ENCODE measurements at places on chromosomes 6 and 20.
A peak's percentile ranks its signal among the peaks of the same experiment; 100 is the strongest.

DNA sequence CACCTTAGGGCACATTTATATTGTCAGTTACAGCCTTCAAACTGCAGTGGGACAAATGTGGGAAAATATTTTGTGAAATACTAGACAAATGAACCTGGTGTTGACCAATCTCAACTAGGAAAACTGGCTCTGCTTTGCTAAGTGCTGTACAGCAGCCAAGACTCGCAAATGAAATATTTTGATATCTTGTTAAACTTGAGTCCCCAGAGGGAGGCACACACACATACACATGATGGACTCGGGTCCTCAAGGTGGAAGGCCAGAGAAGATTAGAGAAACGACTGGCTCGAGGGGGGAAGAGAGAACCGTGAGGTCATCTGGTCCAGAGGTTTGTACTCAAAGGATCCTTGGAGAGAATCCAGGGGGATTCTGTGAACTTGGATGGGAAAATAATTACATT lies 67.3 kb upstream of the JAG1 start:
- no peak for DNase-seq

- peak; percentile 65 for DNase-seq
Measured at GRCh38 chr20:13009682-13010406, 1.1 kb downstream of the SPTLC3 start.

DNA sequence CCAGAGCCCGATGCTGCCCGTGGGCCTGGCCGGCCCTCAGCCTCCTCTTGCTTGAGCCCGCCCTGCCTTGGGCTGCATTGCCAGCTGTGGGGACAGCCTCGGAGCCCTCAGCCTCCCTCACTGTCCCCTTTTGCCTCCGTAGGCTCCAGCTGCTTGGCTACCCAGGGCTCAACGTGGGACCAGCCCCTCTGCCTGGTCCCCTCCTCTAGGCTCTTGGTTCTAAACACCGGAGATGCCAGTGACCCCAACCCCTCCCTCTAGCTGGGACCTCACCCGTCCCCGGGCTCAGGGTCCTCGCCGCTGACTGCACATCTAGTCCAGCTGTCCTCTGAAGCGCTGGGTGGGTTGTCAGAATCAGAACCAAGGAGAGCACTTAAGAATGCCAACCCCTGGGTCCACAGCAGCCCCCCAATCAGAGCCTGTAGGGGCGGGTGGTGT lies 345.2 kb downstream of the ZFAND3 start:
- no peak for DNase-seq

- no peak for DNase-seq
Measured at GRCh38 chr6:2531426-2532215, 219.1 kb downstream of the MYLK4 start.

- no peak for DNase-seq
Measured at GRCh38 chr6:87869064-87869905, 167.3 kb upstream of the AKIRIN2 start.

DNA sequence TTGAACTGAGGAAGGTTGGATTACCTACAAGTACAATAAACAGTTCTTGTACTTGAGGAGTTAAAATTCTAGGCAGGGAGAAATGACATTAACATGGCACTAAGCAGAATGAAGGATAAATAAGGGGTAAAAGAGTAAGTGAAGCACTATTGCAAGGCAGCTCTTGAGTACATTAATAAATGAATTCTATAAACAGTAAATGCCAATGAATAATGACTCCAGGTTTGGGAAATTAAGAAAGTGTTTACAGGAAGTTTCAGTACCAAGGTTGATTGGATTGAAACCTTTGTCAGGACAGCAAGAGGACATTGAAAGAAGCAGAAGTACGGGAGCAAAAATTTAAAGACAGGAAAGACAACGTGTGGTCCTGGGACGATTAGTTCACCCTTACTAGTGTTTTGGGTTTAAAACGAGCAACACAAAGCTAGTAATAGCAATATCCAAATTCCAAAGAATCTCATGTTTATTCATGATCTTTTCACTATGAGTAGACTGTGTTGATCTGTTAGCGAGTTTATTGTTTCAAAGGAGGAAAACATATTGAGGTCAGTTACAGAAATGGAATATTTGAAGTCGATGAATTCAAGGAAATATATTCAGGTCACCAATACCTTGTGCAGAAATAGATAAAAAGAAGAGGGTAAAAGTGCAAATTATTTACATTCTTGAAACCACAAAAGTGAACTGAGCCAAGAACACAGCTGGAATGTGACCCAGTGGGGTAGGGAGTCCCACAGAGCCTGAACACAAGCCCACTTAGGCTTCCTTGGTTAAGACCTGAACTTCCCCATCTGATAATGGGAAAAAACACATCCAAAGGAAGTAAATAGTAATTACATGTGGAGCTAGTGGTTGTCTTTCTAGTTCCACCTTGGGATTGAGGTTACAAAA lies 80.8 kb downstream of the MKKS start:
- no peak for DNase-seq

DNA sequence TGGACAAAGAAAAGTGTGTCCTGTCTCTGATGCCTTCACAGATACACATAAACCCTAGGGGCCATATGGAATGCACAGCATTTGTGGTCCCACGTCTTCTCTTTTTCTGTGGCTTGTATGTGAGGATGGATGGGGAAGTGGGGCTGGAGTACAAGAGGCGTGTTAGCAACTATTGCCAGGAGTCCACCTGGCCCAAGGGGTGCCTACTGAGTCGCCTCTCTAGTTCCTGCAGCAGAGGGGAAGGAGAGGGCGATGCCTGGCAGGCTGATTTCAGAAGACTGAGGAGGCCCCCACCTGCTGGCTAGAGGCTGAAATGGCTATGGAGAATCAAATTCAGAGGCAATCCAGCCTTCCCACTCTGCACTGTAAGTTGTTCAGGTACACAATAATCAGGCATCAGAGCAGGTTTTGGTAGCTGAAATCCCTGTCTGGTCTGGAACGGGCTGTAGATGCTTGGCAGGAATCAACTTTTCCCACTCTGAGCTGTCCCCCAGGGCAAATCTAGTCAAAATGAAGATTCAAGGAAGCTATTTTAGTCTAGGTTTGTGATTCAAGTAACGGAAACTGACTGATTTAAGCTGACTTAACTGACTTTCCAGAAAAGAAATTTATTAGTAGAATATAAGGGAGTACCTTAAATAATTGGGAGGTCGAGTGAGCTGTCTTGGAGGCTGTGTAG lies 14.9 kb upstream of the PPARD start:
- DNase-seq = peak; percentile 80

DNA sequence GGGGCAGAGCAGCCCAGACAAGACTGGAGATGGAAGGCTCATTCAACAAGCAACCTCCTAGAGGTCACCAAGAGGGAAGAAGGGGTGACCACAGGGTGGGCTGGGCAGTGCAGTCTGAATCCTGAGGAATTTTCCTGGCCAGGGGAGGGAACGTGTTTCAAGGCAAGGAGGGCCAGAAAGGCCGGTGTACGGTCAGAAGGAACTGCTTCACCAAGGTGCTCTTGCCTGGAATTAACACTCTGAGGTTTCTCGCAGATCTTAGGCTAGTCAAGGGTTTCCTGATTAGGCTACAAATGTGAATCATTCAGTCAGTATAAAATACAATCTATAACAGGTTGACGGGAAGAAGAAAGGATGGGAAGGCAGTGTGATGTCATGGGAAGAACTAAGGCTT lies 199.3 kb downstream of the LRFN2 start:
- DNase-seq = no peak

GRCh38 chr6:143026696-143027449 lies 33.8 kb upstream of the AIG1 start:
- DNase-seq = peak; percentile 69

GRCh38 chr6:166597711-166598440 lies 11.4 kb upstream of the RAMACL start:
- DNase-seq = no peak

DNA sequence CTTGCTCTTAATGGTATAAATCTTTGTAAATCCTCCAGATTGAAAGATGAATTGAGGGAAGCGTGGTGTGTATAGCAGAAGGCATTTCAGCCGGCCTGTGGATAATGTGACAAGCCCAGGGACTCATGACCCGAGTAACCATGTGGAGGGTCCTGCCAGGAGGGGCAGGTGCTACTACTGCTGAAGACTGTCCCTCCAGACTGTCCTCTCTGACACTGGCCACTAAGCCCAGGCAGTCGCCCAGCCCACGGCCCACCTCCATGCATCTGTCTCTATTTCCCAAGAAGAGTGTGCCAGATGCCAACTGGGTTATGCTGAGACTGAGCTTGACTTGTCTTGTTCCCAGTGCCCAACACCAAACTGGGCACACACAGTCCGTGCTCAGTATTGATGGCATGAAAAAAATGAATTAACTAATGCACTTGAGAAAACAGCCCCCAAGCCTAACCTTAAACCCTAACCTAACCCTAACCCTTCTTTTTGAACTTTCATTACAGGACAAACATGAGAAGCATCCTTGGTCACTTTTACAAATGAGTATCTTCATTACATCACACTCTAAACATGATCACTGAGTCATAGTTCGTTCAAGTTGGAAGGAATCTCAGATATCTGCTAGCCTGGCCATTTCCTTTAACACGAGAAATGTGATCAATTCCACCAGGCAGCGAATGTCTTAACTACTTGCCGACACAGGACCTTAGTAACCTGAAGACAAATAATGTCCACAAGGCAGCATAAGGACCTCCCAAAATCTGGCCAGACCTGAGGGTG lies 182.2 kb upstream of the RREB1 start:
- DNase-seq = no peak

DNA sequence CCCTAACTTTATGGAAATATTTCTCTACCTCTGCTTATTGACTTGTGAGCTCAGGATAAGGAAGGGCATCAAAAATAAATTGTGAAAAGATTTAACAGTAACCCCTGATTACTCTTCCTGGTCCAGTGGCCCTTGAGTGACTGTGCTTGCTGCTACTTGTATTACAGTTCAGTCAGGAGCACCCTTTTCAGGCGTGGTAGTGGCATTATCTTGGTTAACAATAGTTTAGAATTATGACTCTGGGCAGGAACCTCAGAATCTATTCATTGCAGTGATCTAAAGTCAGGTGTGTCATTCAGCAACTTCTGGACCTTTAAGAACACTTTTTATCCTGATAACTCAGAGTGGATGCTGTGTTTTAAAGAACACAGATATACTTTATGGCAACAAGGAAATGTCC lies 43.4 kb downstream of the FAM135A start:
- no peak for DNase-seq

GRCh38 chr6:142356201-142356883 lies 54.5 kb downstream of the ADGRG6 start:
- no peak for DNase-seq

DNA sequence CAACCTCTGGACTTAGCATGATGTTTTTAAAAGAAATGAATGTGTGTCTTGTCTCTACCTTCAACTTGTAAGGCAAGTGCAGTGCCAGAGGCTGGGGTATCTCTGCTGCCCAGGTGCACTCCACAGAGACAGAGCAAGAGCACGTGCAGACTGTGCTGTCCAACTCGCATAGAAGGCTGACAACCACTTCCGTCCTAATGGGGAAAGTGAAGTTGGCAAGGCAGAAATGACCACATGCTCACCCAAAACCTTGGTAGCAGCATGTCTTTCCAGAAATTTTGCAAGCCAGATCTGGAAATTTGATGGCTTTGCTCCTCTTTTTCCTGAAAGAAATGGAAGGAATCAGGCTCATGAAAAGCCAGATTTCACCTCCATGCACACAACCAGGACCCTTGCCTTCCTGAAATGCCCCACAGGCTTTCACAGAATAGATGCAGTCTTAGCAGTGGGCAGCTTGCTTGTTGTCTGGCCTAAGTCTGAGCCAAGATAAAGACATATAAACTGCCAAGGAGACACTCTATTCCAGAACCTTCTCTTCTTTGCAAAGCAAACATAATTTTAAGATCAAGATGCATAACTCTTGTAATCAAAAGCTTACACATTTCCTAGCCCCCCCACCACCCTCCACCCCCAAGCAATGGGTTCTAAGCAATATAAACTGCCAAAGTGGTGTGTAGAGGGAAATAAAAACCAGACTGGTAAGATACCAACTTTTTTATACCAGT lies 26.8 kb downstream of the SLC22A3 start:
- no peak for DNase-seq

DNA sequence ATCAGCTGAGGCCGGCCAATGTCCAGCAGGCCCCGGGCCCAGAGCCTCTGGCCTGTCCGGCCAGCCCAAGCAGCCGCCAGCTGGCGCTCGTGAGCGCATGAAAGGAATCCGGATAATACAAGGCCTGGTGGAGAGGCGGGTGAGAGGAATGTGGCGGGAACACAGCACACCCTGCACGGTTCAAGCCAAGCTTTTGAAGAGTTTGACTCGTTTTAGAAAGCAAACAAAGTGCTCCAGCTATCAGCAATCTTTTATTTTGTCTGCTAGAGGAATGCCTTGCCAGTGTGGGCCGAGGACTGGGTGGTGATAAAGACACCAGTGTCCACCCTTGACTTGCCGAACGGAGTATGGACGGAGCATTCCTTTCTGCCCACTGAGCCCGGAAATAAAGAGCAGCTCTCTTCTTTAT lies 9.3 kb upstream of the NEDD9 start:
- DNase-seq = no peak

DNA sequence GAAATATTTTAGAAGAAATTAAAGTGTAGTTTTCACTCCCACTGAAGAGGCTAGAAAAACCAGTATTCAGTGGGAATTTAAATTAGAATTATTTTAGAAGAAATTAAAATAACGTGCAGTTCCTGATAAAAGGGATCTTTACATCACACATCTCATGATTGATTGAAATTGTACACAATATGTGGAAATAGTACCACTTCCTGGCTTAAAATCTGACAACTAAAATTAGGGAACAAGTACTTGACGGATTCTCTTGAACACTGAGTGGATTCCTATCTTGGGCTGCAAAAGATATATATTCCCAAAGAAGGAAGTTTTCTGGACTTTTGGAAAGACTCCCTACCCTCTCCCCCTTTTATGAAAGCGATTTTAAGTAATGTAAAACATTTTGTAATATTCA lies 14.6 kb upstream of the MTCL3 start:
- DNase-seq = no peak

DNA sequence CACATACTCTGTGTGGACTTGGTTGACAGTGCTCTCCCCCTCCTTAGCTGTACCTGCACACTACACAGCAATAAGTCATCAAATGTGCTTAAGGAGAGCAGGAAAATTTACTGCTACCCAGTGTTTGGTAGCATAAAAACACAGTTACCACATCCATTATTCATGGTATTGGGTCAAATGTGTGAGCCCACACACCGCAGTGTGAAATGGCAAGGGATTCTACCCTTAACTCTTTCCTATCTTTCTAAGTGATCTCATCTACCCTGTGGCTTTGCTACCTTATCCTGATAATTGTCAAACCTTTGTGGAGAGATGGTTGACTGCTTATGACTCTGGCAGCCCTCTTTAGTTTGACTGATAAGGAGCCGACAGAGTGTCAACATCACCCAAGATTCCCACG lies 47.6 kb downstream of the STX11 start:
- no peak for DNase-seq

GRCh38 chr20:61737812-61738443 lies 327.8 kb downstream of the TAF4 start:
- no peak for DNase-seq

DNA sequence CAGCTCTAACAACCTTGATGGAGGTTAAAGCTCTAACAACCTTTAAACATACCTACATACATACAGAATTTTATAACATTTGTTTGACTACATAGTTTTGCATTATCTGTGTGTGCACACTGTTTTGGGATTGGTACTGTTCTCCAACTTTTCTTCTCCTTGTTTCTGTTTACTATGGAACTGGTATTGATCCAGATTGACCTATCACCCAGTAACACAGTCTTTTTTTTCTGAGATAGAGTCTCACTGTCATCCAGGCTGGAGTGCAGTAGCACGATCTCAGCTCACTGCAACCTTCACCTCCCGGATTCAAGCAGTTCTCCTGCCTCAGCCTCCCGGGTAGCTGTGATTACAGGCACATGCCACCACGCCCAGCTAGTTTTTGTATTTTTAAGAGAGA lies 16.7 kb upstream of the SUMO4 start:
- no peak for DNase-seq

Data from B cell (primary cell).